Activated CD4-positive, CD25-positive, alpha-beta regulatory T cell (primary cell): ENCODE measurements at places on chromosomes 13 and 19.

GRCh38 chr13:77810430-77810829, 108.2 kb downstream of the EDNRB start:
- DNase-seq: no peak

- DNase-seq: no peak
These were observed 270.0 kb upstream of the PCDH20 start for GRCh38 chr13:61685682-61686012.

DNA sequence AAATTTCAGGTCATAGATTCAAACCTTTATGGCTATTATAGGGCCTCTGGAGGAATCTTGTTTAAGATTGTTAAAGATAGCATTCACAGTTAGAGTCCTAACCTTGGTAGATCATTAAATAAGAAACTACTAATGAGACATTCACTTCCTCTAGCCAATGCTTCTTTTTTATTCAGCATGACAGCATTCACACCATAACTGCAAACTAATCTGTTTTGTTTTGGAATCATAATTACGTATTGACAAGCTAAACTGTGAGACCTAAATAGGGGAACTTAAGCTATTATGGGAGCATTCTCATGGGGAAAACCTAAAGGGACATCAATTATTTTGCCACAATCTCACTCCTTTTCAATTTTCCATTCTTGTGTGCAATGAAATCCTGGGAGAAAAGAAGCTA, 653.8 kb downstream of the PCDH9 start:
- DNase-seq: no peak

DNA sequence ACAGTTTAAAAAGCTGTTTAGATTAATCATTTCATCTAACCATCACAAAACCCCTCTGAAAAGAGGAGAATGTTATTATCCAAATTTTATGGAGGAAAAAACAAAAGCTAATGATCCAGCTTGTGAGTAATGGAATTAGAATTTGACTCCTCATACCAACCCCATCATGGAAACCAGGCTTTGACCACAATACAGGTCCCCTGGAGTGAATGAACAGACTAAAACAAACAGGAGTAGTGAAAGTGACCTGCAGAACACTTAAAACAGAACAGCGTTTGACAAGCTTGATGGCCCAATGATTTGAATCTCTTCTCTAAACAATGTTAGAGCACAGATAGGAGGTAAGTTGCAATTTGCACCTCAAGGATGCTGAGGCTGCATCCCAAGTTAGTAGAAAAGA, 230.0 kb downstream of the DCT start:
- no peak for DNase-seq

DNA sequence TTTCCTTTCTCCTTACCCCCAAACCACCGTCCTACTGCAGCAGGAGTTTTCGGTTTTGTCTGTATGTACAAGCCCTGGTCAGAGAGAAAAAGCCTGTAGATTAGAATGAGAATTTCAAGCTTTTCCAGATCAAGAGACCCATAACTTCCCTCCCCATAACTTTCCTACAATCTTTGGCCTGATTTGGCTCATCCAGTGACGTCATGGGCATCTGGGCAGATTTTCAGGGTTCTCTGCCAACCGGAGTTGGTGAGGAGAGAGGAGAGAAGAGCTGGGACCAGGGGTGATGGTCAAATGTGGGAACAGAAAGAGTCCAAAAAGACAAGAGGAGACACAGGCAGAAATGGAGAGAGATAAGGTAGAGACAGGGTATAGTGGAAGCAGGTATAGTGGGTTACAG, 10.5 kb downstream of the IZUMO2 start:
- DNase-seq: no peak

GRCh38 chr13:99418843-99419140, 82.5 kb upstream of the TM9SF2 start:
- no peak for DNase-seq

- no peak for DNase-seq
These were observed 2.6 kb downstream of the CIRBP start for GRCh38 chr19:1271528-1272422.

- DNase-seq: no peak
These were observed 2.3 kb downstream of the MIDN start for GRCh38 chr19:1250437-1251260.
